ENCODE measurements at places on chromosomes 1 and 21. TPM values are rescaled to one million over a fixed set of nuclear protein-coding genes. Genes with fewer than 3 reads are reported as not detected.

DNA sequence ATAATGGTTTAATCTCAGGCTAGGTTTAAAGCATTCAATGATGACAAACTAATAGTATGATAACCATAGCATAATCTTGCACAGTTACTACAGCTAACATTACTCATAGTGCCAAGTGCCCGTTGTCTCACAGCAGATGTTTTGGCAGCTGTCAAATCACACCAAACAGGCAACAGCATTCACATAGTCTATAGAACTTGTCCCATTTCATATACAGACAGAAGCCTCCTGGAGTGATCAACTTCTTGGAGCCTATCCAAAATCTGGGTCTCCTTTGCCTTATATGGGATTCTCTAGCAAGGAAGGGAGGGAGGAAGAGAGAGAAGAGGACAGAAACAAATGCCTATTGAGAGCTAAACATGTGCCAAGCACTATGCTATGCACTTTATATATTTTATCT lies 250.6 kb upstream of the ZP4 start:
- DNase-seq, result no peak

- no peak for DNase-seq
Observed at GRCh38 chr1:34441259-34442069, 264.8 kb downstream of the C1orf94 start.

GRCh38 chr1:218411101-218411500 lies 66.0 kb downstream of the TGFB2 start:
- no peak for DNase-seq

DNA sequence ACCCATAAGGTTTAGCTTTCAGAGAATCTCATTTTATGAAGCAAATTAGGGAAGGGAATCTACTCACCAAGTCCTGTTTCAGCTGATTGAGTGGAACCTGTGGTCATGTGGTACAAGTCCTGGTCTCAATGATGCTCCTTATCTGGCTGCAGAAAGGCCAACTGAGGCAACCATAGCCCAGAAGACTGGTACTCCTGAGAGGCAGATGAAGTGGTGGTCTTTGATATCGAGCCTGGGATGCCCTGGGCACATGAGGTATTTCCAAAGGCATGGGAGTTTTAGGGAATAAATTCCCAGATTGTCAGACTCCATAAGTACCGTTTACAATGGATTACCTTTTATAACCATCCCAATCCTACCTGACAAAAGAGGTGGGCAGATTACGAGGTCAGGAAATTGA lies 3.3 kb downstream of the MX1 start:
- no peak for DNase-seq

DNA sequence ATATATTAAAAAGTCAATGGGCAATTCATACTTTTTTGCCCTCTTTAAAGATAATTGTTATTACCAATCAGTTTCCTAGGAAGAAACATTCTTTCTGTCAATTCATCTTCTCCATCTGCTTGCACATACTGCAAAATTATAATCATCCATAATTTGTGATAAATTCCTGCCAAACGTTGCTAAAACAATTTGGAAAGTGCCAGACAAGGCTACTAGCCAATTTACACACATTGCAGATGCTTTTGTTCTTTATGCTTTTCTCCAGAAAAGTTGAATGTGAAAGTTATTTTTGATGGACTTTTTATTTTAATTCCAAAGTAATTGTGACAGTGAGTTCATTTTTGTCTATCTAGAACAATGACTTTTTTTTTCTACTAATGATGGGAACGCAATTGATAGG lies 992.8 kb upstream of the ADGRL2 start:
- DNase-seq, result no peak

- DNase-seq, result no peak
Observed at GRCh38 chr1:212791261-212791675, 309 bp downstream of the NSL1 start.

DNA sequence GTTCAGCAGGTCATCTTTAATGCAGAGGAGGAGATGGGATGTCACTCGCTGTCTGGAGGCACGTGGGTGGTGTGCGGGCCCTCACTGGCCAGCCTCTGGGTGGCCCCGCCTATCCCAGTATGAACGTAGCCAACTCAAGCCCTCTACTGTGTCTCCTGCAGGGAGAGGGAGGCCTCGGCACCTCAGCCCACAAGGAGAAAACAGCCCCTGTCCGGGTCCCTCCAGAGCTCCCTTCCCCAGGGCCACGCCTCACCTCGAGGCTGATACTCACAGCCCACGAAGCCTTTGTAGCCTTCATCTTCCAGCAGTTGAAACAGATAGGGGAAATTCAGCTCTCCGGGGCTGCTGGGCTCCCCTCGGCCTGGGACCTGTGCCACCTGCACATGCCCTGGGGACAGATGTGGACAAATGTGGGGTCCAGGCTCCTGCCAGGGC lies 2.6 kb downstream of the HYI start:
- DNase-seq, result peak; percentile 77

- no peak for DNase-seq
Observed at GRCh38 chr1:198849093-198849492, 210.3 kb downstream of the PTPRC start.

- DNase-seq, result no peak
Observed at GRCh38 chr1:170721621-170722020, 57.7 kb downstream of the PRRX1 start.

DNA sequence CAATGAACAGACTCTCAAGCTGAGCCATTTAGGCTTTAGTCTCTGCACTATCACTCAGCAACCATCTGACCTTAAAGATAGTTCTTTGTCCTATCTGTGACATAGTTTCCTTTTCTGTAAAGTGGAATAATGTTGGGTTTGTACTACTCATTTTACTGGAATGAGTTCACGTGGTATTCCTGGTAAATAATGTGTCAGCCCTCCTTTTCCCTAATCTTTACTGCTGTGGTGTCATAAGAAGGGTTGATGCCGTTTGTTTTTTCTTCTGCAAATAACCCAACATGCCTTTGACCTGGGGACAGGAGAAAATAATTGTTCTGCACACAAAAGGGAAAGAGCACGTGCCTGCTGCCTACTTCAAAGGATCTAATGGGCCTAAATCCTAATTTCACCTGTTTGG lies 297.8 kb downstream of the BRINP3 start:
- no peak for DNase-seq

The AMY1B gene
- total RNA-seq, result not detected

The SLC5A9 gene
- total RNA-seq, result 1.0 TPM

- DNase-seq, result no peak
Observed at GRCh38 chr1:211133393-211133835, 534 bp downstream of the KCNH1 start.

The GPR153 gene
- total RNA-seq, result 32.3 TPM

The CFHR3 gene
- total RNA-seq, result 0.39 TPM

GRCh38 chr21:42378418-42378817 lies 12.1 kb upstream of the TFF1 start:
- no peak for DNase-seq

DNA sequence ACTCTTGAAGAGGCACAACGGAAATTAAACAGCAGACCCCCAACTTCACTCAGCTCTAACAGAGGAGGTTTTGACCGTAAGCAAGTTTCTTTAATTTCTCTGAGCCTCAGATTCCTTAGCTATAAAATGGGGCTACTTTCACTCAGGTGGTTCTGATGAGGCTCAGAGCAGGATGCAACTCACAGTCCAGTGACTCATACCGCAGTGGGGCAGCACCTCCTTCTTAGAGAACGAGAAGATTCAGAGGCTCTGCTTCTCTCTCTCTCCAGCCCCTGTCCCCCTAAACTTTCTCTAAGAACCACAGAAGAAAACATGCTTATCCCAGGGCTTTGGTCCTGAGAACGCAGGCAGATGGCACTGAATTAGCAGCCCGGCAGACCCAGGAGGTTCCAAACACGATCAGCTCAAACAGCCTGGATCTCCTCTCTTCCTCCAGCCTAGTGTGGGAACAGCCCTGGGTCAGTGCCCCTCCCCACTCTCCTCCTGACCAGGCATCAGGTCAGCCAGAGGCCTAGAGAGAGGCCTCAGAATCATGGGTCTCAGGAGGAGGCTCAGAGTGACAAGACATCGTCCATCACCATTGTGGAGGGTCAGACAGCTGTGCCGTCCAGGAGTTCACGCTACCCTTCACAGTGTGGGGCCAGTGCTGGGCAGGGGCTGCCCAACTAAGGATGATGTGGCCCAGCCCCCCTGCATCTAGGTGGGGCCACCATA lies 433.0 kb downstream of the PTPRU start:
- DNase-seq, result peak; percentile 59

DNA sequence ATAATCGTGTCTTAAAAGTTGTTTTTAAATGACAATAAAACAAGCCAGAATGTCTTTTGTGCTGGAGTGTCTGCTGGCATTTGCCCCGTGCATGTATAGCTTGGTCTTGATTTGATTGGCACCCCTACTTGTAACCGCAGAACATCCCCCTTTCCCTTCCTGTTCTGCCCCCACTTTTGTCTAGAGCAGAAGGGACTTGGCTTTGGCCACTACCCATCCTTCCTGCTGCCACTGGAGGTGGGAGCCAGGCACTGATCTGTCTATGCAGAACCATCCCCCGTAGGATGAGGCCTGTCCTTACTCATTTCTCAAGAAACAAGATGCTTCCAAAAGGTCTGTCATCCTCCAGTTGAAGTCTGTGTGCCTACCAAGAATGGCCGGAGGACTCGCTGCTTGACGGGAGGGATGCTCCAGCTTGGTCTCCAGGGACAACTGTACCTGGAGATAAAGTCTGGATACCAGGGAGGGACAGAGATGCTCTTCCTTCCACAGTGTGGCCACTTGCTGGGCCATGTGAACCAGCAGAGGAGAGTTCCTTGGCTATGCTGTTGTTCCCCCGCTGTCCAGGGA lies 1.1 kb upstream of the SLC27A3 start:
- no peak for DNase-seq

GRCh38 chr1:158150523-158150922 lies 30.2 kb upstream of the CD1D start:
- no peak for DNase-seq

The FNDC5 gene
- 0.96 TPM for total RNA-seq

The HSPA6 gene
- 6.8 TPM for total RNA-seq

GRCh38 chr1:185880779-185881333 lies 146.7 kb downstream of the HMCN1 start:
- no peak for DNase-seq

The TCHH gene
- total RNA-seq, result 1.1 TPM

The HDGF gene
- 154 TPM for total RNA-seq

- no peak for DNase-seq
Observed at GRCh38 chr1:154819628-154820590, 50.2 kb downstream of the KCNN3 start.

DNA sequence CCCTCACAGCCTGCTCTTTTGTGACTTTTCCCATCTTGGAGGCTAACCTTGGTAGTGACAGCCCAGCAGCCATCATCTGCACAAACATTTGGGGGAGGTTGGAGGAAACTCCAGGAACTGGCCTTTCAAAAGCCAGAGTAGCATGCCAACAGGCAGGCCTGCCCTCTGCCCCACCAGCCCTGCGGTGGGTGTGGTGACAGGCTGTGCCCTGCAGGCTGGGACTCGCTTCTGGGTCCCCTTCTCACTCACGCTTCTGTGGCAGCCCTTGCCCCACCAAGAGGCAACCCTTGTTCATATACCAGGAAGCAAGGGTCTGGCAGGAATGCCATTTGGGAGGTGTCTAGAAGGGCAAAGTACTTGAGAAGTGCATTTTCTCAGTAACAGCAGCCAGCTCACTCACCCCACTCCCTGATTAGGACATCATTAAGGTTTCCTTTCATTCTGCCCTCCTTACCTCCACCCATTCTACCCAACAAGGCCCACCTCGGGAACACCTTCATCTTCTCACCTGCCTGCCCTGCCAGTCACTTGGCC lies 20.8 kb upstream of the FAM3B start:
- DNase-seq, result no peak

DNA sequence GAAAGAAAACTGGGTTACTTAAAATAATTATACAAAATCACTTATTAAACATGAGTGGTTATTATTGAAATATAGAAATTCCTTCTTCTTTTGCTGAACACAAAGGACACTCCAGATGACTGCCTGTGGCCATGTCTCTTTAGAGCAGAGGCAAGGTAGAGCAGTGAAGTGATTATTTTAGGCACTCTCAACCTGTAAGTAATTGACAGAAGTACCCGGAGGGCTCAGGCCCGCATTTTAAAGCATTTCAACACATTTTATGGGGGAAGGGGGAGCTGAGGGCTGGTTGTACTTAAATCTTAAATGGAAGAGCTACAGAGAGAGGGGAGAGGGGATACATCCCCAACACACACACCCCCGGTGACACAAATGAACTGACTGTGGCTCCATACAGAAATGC lies 10.2 kb downstream of the OSCP1 start:
- DNase-seq, result no peak

The SEMA4A gene
- total RNA-seq, result 31.9 TPM

The FOXD2 gene
- total RNA-seq, result 0.13 TPM

Measured in mesenteric fat pad (tissue), 1 donor.